ENCODE measurements at places on chromosomes 12 and 14. TPM values are rescaled to one million over a fixed set of nuclear protein-coding genes. Genes with fewer than 3 reads are reported as not detected.

Gene OR4E2
- not detected for total RNA-seq

GRCh38 chr12:644818-645552 lies 18.3 kb downstream of the NINJ2 start:
- H3K4me1 ChIP-seq = peaks cover 8% of the 10 kb centered on the region
- H3K27me3 ChIP-seq = no peaks in the 10 kb centered on the region
- H3K36me3 ChIP-seq = no peaks in the 10 kb centered on the region
- H3K4me3 ChIP-seq = no peak overlapping the region
- peak overlapping the region; percentile 97 for H3K27ac ChIP-seq

DNA sequence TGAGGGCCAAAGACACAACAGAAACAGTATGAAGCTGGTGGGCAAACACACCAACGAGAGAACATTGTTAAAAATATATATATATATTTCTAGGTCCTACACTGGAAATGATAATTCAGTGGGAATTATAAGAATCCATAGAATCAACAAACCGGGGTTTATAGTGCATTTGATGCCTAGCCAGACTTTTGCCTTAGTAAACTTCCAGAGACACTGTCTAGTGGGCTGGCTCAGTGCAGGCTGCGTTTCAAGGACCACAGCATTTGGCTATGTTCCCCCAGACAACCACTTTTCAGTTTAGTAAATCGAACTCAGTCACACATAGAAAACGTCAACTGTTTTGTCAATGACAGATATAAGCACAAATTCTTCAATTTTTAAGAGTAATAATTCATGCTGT lies 41.9 kb downstream of the SLC38A4 start:
- H3K4me1 ChIP-seq = no peaks in the 10 kb centered on the region
- H3K27ac ChIP-seq = no peak overlapping the region
- no peak for DNase-seq
- no peak overlapping the region for H3K4me3 ChIP-seq
- H3K36me3 ChIP-seq = no peaks in the 10 kb centered on the region

Gene NACA
- total RNA-seq = 2,684 TPM

DNA sequence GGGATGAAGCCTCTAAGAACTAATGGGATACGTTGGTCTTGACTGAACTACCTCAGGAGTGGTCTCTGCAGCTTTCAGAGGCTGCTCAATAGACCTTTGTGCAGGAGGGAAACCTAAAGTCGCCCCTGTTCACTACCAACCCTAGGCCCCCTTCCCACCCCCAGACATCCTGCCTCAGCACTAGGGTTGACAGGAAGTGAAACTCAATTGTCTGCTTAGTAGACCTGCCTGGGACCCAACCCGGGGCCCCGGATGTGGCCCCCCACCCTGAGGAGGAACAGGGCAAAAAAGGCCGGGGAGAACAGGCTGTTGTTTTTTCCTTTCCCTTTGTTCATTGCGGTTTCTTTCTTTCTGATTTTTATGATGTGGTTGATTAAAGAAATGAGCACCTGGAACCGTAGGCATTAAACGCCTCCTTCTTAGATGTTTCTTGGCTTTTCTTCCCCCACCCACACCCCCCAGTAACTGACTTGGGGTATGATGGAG lies 1.6 kb upstream of the DGKA start:
- no peaks in the 10 kb centered on the region for H3K36me3 ChIP-seq
- no peak overlapping the region for H3K4me3 ChIP-seq
- H3K27ac ChIP-seq = peak overlapping the region; percentile 95
- peaks cover 13% of the 10 kb centered on the region for H3K4me1 ChIP-seq
- H3K27me3 ChIP-seq = no peaks in the 10 kb centered on the region

- H3K4me3 ChIP-seq = no peak overlapping the region
- DNase-seq = no peak
- no peaks in the 10 kb centered on the region for H3K4me1 ChIP-seq
- H3K36me3 ChIP-seq = no peaks in the 10 kb centered on the region
- H3K27me3 ChIP-seq = no peaks in the 10 kb centered on the region
Measured at GRCh38 chr12:112370868-112371510, 11.2 kb downstream of the HECTD4 start.

DNA sequence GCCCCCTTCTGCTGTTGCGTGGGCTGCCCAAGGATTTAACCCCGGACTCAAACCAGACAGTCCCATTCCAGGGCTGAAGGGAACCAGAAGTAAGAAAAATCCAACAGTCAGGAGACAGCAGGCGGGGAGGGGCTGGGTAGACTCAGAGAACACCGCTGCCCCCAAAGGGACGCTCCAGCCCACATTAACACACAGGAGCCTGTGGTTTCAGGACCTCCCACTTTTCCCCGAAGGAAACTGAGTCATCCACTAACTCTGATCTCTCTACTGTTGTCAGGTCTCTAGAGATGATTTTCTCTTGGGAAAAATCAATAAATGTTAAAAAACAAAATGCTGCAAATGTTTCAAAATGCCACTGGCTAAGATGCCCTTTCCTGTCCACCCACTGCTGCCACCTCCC lies 41.6 kb downstream of the FBXO21 start:
- H3K36me3 ChIP-seq = no peaks in the 10 kb centered on the region
- no peak overlapping the region for H3K27ac ChIP-seq
- DNase-seq = no peak
- H3K27me3 ChIP-seq = no peaks in the 10 kb centered on the region
- H3K4me3 ChIP-seq = no peak overlapping the region
- no peaks in the 10 kb centered on the region for H3K4me1 ChIP-seq

Gene ACYP1
- 30.6 TPM for total RNA-seq

Gene RIPK3
- total RNA-seq = 123 TPM

Gene RFLNA
- not detected for total RNA-seq

Gene PROX2
- not detected for total RNA-seq

Gene MARK3
- 110 TPM for total RNA-seq

DNA sequence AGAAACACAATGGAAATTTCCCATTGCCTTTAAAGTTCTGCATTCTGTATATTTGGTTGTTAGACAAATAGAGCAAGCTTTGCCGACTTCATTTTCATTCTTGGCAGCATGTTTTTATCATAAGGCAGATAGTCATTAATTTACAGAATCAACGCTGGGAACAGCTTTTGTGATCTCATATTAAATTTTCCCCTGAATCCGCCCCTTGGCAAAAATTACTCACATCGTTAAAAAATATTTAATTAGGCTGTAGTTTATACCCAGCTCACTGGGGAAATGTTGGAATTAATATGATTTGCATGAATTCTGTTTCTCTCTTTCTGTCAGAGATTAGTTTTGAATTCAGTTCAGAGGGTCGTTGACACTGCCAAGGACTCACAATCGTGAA lies 297.6 kb downstream of the EGLN3 start:
- H3K36me3 ChIP-seq = no peaks in the 10 kb centered on the region
- no peaks in the 10 kb centered on the region for H3K27me3 ChIP-seq
- H3K27ac ChIP-seq = no peak overlapping the region
- DNase-seq = no peak

DNA sequence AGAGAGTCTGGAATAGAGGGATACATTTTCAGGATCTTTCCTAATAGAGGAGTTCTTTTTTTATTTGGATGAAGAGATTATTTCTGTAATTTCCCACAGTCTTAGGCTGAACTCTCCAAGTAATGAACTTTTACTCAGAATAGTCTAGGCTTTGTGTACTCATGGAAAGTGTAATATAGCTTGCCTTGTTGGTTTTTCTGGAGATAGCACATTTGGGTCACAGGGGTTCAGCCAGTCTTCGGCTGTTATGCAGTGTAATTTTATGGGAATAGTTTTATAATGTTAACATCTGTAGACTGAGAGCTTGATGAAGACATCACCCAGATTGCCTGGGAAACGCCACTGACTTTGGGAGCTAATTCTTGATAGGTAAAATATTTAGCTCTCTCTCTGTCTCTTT lies 450.8 kb downstream of the RAD51B start:
- no peaks in the 10 kb centered on the region for H3K27me3 ChIP-seq
- H3K36me3 ChIP-seq = no peaks in the 10 kb centered on the region
- DNase-seq = no peak
- H3K27ac ChIP-seq = peak overlapping the region; percentile 75
- no peak overlapping the region for H3K4me3 ChIP-seq

- H3K4me3 ChIP-seq = no peak overlapping the region
- no peaks in the 10 kb centered on the region for H3K4me1 ChIP-seq
- no peaks in the 10 kb centered on the region for H3K27me3 ChIP-seq
- DNase-seq = no peak
- H3K27ac ChIP-seq = no peak overlapping the region
Measured at GRCh38 chr12:119659289-119659897, 8.5 kb upstream of the PRKAB1 start.

- H3K4me3 ChIP-seq = no peak overlapping the region
- H3K27me3 ChIP-seq = no peaks in the 10 kb centered on the region
- H3K27ac ChIP-seq = peak overlapping the region; percentile 94
- DNase-seq = no peak
- H3K36me3 ChIP-seq = no peaks in the 10 kb centered on the region
Measured at GRCh38 chr14:68656452-68656851, 136.4 kb downstream of the ZFP36L1 start.

GRCh38 chr14:45362505-45362904 lies 109.5 kb upstream of the MIS18BP1 start:
- no peak overlapping the region for H3K27ac ChIP-seq
- H3K4me3 ChIP-seq = no peak overlapping the region
- DNase-seq = no peak
- no peaks in the 10 kb centered on the region for H3K36me3 ChIP-seq

Gene GALNT6
- total RNA-seq = not detected

Gene MYF5
- total RNA-seq = not detected

DNA sequence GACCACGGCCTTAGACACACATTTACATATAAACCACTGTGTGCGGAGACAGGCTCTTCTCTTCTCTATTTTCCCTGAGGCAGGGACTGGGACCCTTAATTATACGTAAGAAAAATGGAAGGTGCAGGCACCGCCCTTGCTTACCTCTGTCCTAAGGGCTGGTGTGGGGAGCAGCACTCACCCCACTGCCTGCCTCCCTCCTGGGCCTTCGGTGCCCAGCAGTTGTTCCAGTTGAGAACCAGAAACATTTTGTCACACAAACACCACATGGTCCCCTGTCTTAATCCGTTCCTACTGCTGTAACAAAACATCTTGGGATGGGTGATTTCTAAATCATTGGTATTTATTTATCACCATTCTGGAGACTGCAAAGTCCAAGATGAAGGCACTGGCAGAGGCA lies 192.7 kb upstream of the DIO3 start:
- no peak overlapping the region for H3K4me3 ChIP-seq
- H3K4me1 ChIP-seq = peaks cover 4% of the 10 kb centered on the region
- H3K36me3 ChIP-seq = no peaks in the 10 kb centered on the region

DNA sequence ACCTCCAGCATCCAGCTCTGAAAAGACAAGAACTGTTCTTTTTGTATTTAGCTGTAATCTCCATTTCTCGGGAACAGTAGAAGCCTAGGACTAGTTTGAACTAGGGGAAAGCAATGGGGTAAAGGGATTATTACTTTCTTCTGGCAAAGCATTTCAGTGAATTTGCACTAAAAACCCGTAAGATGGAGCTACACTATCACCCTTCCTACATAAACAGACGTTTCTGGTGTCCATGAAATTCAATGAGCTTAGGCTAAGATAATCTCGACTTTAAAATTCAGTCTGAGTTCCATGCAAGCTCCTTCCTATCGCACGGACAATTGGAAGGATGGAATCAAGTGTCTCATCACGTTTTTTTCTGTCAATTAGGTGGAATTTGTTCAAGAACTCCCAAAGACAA lies 24.0 kb downstream of the ACSM4 start:
- no peak overlapping the region for H3K4me3 ChIP-seq
- H3K27me3 ChIP-seq = no peaks in the 10 kb centered on the region
- H3K27ac ChIP-seq = no peak overlapping the region

DNA sequence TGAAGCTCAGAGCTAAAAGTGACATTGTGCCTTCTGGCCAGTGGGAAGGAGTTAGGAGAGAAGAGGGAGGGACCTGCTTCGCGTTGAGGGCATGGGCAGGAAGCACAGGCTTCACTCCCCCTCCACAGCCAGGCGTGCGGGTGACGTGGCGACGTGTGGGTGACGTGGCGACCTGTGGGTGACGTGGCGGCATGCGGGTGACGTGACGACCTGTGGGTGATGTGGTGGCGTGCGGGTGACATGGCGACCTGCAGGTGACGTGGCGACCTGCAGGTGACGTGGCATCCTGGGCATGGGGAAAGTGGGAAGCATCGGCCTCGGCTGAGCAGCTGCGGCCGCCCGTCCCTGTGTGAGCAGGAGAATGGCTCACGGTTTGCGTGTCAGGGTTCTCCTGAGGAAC lies 8.2 kb upstream of the GALNT9 start:
- H3K4me1 ChIP-seq = no peaks in the 10 kb centered on the region
- DNase-seq = no peak
- H3K36me3 ChIP-seq = no peaks in the 10 kb centered on the region
- no peak overlapping the region for H3K27ac ChIP-seq

Gene CLEC6A
- not detected for total RNA-seq

- no peak overlapping the region for H3K27ac ChIP-seq
- no peak for DNase-seq
- H3K4me1 ChIP-seq = no peaks in the 10 kb centered on the region
- no peak overlapping the region for H3K4me3 ChIP-seq
Measured at GRCh38 chr12:59494617-59495016, 101.2 kb upstream of the SLC16A7 start.

DNA sequence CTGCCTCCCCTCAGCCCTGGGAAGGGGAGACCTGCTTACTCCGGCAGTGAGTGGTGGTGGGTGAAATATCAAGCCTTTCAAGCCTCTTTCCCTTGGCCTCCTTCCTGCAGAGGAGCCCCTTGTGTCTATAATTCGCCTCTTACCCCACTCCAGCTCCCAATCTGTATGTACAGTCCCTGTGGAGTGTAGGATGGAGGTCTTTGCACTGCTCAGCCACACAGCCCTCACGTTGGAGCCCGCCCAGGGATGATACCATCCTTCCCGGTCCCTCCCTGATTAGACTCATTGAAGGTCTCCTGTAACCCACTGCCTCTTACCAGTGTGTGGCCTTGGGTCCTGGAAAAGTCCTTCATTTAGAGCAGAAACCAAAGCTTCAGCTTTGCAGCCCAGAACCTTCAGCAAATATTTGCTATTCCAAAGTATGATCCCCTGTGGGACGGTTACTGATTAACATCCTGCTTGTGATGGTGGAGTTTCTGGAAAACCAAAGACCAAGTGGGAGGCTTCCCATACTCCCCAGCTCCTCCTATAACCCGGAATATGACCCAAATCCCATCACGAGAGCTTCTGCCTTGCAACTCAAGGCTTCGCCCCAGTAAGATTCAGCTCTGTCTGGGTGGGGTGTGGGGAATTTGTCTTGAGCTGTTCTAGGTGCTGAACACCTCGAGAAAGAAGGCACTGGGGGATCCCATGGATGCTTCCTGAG lies at the start of gene SERPINA10:
Gene SERPINA10 (minus strand): TSS at position 397 of the 706 bp plus-strand sequence. CDS start 2,675 bp downstream, outside the sequence.
- H3K27ac ChIP-seq = no peak within 1 kb of the TSS
- no peak within 1 kb of the TSS for H3K4me3 ChIP-seq
- no peak for DNase-seq
- H3K36me3 ChIP-seq = no peaks in the 10 kb centered on the region
- no peaks in the 10 kb centered on the region for H3K4me1 ChIP-seq
